ENCODE measurements at places on chromosomes 11 and 22.

GRCh38 chr11:121063728-121064127 lies 37.3 kb upstream of the TECTA start:
- DNase-seq, result no peak

DNA sequence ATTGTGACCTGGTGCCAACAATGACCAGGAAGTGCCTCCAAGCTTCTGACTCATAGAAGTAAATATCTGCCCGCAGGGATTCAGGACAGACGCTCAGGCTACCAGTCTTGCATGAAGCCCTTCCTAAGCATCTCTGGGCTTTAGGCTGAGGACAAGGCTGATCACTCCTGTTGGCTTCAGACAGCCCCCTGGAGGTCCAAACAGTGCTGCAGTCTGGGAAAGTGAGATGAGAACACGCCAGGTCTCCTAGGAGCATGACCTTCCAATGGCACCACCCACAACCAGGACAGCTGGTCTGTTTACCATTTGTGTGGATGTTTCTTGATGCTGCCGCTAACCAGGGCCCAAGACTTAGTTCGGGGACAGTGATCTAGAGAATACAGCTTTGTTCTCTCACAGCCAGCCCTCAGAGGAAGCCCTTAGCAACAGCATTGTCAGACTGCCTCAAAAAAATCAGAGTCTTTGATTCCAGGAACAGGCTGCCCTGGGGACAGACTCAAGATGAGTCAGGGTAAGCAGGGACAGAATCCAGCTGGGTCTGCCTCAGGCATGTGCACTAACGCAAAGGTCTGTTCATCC lies 111.2 kb downstream of the ZNF280B start:
- no peak for DNase-seq

DNA sequence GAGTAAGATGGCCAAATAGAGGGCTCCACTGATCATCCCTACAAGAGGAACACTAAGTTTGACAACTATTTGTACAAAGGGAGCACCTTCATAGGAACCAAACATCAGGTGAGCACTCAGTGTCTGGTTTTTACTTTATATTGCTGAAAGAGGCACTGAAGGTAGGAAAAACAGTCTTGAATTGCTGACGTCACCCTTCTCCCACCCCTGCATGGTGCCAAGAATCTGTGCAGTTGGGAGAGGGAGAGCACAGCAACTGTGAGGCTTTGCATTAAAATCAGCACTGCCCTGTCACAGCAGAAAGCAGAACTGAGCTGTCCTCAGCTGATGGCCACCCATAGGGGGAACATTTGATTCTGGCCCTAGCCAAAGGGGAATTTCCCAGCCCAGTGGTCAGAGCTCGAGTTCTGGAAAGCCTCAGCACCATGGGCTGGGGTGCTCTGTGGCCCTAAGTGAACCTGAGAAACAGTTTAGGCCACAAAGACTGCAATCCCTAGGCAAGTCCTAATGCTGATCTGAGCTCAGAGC lies 37.9 kb downstream of the PIWIL3 start:
- no peak for DNase-seq

GRCh38 chr11:12813371-12814225 lies 139.4 kb downstream of the TEAD1 start:
- DNase-seq, result no peak

GRCh38 chr11:19060629-19061028 lies at the start of gene MRGPRX2:
Gene MRGPRX2 (minus strand): TSS chr11:19060717. CDS start chr11:19056402, 4,315 bp downstream.
- no peak for DNase-seq

DNA sequence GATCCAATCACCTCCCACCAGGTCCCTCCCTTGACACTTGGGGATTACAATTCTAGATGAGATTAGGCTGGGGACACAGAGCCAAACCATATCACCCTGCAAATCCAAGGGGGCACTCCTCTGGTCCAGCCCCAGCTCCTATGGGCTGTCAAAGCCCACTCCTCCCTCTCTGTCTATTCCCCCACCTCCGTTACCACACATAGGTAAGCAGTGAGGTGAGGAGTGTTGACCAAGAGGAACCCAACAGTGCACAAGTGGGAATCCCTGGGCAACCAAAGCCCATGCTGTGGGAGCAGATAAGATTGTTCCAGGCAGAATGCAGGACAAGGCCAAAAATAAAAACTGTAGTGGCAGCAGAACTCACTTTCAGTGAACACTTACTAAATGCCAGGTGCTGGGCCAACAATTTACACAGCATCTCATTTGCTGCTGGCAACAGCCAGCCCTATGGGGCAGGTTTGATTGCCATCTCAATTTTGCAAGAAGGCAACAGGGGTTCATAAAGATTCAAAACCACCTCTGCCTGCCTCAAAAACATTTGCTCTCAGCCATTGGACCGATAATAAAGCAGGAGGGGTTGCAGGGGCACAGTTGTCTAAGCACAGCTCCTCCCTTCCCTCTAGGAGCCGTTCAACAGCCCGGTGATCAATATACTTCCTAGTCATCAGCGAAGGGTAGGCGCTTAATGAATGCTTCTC lies 8.9 kb downstream of the SDF2L1 start:
- no peak for DNase-seq

DNA sequence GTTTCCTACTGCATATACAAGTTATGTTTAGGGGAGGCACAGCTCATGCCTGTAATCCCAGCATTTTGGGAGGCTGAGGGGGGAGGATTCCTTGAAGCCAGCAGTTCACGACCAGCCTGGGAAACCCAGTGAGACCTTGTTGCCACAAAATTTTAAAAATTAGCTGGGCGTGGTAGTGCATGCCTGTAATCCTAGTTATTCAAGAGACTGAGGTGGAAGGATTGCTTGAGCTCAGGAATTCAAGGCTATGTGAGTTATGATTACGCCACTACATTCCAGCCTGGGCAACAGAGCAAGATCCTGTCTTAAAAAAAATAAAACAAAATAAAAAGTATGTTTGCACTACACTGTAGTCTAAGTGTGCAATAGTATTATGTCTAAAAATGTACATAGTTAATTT lies 108.8 kb upstream of the TEAD1 start:
- no peak for DNase-seq

- DNase-seq, result no peak
Measured at GRCh38 chr22:17563936-17564391, 666 bp downstream of the SLC25A18 start.

DNA sequence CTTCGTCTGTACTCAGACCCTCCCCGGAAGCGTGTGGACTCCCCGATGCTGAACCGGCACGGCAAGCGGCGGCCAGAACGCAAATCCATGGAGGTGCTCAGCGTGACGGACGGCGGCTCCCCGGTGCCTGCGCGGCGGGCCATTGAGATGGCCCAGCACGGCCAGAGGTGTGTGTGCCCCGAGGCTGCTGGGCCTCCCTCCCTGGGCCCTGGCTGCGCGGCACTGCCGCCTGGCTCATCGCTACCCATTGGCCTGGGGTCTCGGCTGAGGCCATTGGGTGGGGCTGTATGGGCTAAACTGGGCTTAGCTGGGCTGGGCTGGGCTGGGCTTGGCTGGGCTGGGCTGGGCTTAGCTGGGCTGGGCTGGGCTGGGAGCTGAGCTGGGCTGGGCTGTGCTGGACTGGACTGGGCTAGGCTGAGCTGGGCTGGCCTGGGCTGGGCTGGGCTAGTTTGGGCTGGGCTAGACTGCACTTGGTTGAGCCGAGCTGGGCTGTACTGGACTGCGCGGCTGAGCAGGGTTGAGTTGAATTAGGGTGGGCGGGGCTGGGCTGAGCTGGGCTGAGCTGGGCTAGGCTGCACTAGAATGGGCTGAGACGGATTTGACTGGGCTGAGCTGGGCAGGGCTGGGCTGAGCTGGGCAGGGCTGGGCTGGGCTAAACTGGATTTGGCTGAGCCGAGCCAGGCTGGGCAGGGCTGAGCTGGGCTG lies 40.7 kb downstream of the MOB2 start:
- no peak for DNase-seq

GRCh38 chr22:41844513-41844912 lies 11.6 kb downstream of the SREBF2 start:
- no peak for DNase-seq

- no peak for DNase-seq
Measured at GRCh38 chr22:30605449-30606110, 1.4 kb upstream of the TCN2 start.

DNA sequence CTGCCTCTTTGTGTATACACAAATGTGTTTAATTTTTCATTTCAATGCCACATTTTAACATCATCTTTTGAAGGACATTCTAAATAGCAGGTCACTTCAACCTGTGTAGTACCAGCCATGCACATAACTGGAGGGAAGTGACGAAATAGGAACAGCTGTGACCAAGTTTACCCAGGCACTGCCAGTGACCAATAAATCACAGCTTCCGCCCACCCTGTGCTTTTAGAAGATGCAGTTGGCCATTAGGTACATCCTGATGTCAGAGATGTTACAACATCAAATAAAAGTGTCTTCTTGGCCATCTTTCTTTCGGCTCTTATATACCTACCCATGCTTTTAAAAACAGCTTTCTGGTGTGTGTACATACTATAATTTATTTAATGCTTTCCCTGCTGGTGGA lies 7.8 kb downstream of the LDLRAD3 start:
- no peak for DNase-seq

GRCh38 chr11:68121067-68121899 lies at the start of gene CHKA:
Gene CHKA (minus strand): TSS chr11:68121388. CDS start chr11:68121177, 211 bp downstream.
- DNase-seq, result peak; percentile 79

- peak; percentile 63 for DNase-seq
Measured at GRCh38 chr22:32880893-32881596, 79.5 kb downstream of the TIMP3 start.

- no peak for DNase-seq
Measured at GRCh38 chr11:95592471-95592870, 197.1 kb downstream of the FAM76B start.

- DNase-seq, result peak; percentile 43
Measured at GRCh38 chr11:42462558-42463310, 849.1 kb upstream of the API5 start.

DNA sequence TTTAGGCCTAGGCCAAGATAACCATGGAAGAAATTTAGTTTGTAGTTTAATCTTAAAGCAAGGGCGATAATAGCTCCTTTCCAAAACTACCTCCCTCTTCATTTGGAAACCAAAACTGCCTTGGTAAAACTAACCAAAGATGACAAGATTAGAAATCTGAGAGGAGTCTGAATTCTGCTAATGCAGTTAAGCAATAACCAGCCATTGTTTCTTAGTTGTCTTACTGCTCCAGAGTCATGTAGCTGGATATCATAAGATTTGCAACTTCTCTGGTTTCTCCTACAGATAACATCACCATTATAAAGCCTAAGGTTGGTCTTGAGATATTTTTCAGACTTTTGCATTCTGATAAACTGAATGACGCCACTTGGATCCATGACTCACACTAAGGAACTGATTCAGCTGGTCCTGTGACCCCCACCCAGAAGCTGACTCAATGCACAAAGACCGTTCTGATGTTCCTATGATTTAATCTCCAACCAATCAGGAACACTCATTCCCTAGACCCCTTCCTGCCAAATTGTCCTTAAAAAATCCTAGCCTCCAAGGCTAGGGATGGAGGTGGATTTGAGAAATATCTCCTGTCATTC lies 200.8 kb downstream of the LUZP2 start:
- DNase-seq, result no peak

- DNase-seq, result no peak
Measured at GRCh38 chr22:32919629-32920028, 118.1 kb downstream of the TIMP3 start.

- DNase-seq, result no peak
Measured at GRCh38 chr11:47991266-47991830, 11.0 kb downstream of the PTPRJ start.

DNA sequence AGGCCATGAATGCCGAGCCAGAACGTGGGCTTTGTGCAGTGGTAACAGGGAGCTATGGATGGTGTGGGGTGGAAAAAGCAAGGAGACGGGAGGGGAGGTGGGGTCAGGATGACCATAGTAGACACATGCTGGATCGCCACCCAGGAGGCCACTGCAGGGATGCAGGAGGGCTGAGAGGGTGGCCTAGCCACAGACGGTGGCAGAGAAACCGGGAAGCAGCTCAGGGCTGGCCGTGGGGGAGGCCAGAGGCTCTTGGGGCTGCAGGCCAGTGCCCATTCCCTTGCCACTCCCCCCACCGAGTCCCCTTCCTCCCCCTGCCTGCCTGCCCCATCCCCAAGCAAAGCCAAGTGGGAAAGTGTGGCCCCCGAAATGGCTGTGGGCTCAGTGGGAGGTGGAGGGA lies 59.1 kb upstream of the TCF20 start:
- DNase-seq, result no peak

DNA sequence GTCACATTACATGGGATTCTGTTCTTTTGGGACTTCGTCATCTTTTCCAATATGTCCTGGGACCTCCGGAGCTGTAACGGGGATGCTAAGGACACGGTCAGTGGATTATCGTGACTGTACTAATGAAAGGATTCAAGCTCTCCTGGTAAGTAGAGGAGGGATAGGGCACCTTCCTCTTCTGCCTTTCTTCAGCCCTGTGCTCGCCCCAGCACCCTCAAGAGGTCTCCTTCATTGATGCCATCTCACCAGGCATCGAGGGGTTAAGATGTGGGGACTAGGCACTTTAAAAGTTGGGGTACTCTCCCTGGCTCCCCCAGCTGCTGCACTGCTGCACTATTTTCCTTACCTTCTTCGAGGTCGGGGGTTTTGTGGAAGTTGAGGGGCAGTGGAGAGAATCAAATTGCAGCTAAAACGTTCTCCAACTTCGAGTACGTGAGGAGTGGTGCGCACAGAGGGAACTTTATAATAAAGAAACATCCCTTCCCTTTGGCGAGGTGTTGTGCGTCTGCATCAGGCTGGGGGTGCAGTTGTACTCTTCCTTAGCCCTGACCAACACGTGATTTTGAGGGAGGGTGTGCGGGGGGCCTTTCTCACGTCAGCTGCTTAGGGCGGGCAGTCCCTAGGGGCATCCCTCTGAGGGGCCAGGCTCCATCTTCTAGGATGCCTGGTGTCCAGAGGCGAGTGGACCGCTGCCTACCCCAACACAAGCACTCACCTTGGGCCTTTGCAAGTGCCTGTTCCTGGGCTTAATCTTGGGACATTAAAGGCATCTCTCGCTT lies 96.1 kb downstream of the GRAMD1B start:
- DNase-seq, result no peak

GRCh38 chr11:9214765-9215164 lies 50.4 kb downstream of the DENND5A start:
- no peak for DNase-seq

DNA sequence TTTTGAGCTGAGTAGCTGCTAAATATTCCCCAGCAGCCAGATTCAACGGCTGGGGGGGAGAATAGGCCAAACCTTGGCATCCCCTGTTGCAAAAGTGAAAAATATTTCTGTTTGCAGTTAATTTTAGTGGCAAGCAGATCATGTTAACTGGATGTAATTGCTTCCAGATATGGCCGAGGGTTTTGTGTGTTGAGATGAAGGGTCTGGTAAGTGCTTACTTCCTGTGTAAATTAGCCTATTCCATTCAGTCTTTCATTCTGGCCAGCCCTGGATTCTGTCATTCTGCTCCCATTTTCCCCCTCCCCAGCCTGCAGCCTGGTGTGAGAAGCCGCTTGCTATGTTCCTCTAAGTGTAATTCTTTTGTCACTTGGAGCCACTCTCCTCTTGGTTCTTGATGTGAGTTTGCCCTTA lies 17.4 kb downstream of the ZBTB16 start:
- peak; percentile 17 for DNase-seq

GRCh38 chr11:44143987-44144909 lies 48.8 kb downstream of the EXT2 start:
- no peak for DNase-seq

All from fibroblast of skin of left biceps (primary cell).